ENCODE measurements at places on chromosomes 2 and 18.

- DNase-seq = no peak
Measured at GRCh38 chr2:177698281-177698680, 305.7 kb downstream of the AGPS start.

GRCh38 chr2:240569523-240569997, 1.3 kb downstream of the RNPEPL1 start:
- no peak for DNase-seq

- DNase-seq = no peak
Measured at GRCh38 chr2:45922577-45922988, 271.1 kb downstream of the PRKCE start.

GRCh38 chr18:22277758-22278157, 108.4 kb downstream of the GATA6 start:
- DNase-seq = no peak
